Thymus (tissue), 14 donors: ENCODE measurements at places on chromosomes 7 and 10.

DNA sequence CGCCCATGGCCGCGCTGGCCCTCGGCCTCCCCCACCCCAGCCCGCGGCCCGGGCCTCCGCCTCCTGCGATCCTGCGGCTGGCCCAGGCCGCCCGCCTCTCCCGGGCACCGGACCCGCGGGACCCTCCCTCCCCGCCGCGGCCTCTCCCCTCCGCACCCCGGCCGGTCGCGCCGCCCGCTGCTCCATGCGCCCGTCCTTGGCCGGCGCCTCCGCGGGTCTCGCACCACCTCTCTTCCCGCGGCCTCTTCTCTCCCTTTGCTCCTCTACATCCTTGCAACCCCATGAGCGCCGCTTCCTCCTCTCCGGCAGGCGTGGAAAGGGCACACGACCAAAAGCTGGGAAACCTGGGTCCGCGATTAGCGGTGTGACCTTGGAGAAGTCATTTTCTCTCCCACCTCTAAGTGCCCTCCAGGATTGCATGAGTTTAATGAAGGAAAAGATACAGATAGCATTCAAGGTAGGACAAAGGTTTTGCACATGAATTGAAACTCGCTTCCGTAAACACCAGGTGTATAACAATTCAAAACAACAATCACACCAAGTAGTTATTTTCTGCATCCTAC lies 448 bp upstream of the SRPK2 start:
- no peak for DNase-seq

GRCh38 chr7:130921391-130922180 lies 187.6 kb upstream of the KLF14 start:
- DNase-seq = no peak

GRCh38 chr7:103124429-103124979 lies 24.4 kb downstream of the NAPEPLD start:
- DNase-seq = no peak

- DNase-seq = no peak
These were observed 6.6 kb upstream of the NPC1L1 start for GRCh38 chr7:44547536-44548231.

- DNase-seq = no peak
These were observed 659 bp downstream of the OPTN start for GRCh38 chr10:13100349-13101294.

- DNase-seq = no peak
These were observed 24.0 kb downstream of the NEURL1 start for GRCh38 chr10:103517234-103518085.

DNA sequence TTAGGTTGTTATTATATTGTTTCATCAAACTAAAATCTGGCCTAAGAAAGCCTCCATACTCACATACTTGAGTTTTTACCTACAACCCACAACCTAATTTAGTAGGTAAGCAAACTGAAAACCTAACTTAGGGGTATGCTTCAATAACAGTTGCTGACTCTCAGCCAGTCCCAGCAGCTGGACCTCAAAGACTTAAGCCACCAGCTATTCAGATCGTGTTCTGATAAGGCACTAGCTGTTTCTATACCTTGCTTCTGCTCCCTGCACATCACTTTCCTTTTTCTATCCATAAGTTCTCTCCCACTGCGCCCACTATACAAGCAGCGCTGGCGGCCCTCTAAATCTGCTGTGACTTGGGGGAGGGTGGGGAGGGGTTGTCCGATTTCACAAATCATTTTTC lies 42.3 kb downstream of the SUGCT start:
- no peak for DNase-seq

DNA sequence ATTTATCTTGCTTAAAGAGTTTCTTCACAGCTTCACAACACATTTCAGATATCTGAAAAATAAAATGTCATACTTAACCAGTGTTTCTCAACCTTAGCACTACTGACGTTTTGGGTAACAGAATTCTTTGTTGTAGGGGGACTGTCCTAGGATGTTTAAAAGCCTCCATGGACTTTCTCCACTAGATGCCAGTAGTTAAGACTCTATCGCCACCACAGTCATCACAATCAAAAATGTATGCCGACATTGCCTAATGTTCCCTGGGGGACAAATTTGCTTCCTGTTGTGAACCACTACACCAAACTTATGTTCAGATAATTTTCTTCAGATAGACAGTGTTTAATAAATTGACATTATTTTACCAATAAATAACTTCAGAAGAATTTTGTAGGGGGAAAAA lies 13.4 kb downstream of the NOC3L start:
- no peak for DNase-seq

- no peak for DNase-seq
These were observed 666.9 kb downstream of the NXPH1 start for GRCh38 chr7:9100289-9100688.

- DNase-seq = no peak
These were observed 9.3 kb downstream of the LMTK2 start for GRCh38 chr7:98115746-98116525.

DNA sequence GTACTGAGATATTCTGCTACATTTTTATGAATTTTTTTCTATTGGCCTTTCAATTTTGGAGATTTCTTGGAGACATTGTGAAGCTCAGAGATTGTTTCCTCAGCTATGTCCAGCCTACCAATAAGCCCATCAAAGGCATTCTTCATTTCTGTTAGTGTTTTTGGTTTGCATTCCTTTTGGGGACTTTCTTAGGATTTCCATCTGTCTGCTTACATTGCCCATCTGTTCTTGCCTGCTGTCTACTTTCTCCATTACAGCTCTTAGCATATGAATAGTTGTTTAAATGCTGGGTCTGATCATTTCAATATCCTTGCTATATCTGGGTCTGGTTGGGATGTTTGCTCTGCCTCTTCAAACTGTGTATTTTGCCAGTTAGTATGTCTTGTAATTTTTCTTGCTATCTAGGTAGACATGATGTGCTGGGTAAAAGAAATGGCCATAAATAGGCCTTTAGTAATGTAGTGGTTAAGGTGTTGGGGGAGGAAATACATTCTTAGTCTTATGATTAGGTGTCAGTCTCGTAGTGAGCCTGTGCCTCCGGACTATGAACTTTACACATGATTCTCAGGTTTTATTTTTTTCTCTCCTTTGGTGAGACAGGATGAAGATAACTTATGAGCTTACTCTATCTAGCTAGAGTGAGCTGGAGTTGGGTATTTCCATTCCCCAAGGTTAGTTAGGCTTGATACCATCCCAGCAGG lies 32.6 kb upstream of the NME8 start:
- DNase-seq = no peak
